ENCODE measurements at places on chromosomes 1 and 21. TPM values are rescaled to one million over a fixed set of nuclear protein-coding genes. Genes with fewer than 3 reads are reported as not detected.

DNA sequence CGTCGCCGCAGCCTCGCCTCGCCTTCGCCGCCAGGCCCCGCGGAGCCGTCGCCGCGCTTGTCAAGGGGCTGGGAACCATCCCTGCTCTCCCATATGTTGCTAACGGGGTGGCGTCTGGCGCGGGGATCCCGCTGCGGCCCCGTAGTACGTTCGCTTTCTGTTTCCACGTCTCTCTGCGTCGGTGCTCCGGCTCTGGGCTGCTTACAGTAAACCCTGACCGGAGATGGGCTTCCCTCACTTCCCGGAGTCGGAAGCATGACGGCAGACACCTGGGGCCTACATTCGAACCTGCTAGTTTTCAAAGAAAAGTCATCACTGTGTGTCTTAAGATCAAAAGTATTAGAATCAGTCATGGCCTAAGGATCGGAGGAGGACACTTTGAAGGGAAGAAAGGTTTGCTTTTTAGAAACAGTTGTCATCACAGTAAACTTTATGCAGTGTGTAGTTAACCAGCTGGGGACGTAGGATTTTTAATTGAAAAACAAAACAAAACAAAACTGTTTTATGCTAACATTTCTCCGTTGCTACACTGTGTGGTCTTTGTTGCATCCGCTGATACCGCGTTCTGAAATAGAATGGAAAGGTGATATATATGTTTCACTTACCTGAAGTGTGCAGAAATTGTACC, 69.0 kb downstream of the SLC35A3 start:
- DNase-seq = no peak

GRCh38 chr1:196723325-196724185, 51.1 kb upstream of the CFHR3 start:
- no peak for DNase-seq

DNA sequence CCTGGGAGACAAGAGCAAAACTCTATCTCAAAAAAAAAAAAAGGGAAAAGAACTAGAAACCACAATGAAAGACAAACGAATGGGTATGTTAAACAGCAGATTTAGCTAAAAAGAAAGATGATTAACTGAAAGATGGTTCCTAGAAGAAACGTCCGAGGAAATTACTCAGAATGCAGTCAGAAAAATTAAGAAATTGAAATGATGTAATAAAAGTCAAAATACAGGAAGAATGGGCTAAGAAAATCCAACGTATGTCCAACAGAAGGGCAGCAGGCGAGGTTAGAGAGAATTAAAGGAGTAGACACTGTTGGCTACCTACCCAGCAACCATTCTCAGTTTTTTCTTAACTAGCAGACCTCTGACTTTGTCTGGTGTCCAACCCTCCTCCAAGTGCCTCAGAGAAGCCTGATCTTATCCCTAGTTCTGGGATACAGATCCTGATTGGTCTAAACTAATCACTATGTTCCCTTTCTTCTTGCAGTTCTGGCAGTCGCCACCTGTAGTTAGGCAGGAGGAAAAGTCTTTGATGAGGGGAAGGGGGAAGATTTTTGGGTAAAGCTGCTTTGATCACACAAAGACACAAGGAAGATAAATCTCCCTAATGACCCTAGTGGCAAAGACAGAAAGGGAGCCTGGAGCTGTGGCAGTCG, 25.7 kb downstream of the GPR161 start:
- DNase-seq = no peak

DNA sequence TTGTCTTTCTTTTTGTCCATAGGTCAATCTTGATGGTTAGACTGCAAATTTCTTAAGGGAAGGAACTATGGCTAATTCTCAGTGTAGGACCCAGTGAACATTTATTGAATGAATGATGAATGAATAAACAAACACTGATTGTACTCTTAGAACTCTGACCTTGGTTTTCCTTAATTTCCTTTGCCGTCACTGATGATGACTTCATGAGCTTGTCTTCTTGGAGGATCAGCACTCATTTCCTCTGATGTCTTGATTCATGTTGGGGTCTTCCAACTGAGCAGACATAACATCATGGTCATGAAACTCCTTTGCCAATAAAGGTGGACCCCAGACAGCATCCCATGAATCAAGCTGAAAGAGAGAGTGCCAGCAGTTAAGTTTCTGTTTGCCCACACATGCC, 96.3 kb downstream of the PLPP3 start:
- DNase-seq = no peak

GRCh38 chr1:2583871-2584351, 2.7 kb upstream of the PRXL2B start:
- DNase-seq = peak; percentile 79

GRCh38 chr1:147169840-147170674, 2.2 kb downstream of the PRKAB2 start:
- no peak for DNase-seq

- DNase-seq = no peak
Measured at GRCh38 chr21:19321688-19322087, 918.1 kb upstream of the TMPRSS15 start.

GRCh38 chr1:98027103-98027705, 106.4 kb upstream of the DPYD start:
- DNase-seq = no peak

GRCh38 chr1:117656202-117656641, 50.4 kb downstream of the TENT5C start:
- peak; percentile 55 for DNase-seq

DNA sequence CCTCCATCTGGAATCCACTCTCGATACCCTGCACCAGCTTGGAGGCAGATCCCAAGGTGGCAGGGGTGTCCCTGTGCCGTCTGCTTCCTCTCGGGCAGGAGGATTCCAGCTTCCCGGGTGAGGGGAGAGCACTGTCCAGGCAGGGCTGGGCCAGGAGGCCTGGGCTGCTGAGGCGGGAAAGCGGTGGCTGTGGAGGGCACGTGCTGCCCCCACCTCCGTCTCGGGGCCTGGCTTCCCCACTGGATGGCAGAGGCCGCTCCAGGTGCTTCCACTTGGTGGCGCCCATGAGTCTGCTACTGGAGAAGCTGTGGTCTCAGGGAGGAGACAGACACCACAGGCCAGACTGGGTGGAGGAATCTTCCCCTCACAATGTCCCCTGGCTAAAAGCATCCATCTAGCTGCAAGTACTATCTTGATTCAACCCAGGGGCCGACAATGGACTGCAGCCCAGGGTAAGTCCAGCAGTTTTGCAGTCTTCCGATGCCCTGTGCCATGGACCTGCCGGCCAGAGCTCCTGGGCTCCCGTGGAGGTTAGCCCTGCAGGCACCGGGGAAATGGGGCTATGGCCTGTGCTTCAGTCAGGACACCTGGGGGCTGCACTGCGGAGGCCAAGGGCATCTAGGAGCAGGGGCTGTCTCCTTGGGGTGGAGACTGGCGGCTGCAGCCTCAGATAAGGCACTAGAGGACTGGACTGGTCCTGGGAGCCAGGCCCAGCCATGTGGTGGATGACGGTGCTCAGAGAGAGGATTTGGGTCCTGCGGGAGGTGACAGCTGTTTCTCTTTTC, 41.3 kb upstream of the EIF4G3 start:
- DNase-seq = peak; percentile 71

DNA sequence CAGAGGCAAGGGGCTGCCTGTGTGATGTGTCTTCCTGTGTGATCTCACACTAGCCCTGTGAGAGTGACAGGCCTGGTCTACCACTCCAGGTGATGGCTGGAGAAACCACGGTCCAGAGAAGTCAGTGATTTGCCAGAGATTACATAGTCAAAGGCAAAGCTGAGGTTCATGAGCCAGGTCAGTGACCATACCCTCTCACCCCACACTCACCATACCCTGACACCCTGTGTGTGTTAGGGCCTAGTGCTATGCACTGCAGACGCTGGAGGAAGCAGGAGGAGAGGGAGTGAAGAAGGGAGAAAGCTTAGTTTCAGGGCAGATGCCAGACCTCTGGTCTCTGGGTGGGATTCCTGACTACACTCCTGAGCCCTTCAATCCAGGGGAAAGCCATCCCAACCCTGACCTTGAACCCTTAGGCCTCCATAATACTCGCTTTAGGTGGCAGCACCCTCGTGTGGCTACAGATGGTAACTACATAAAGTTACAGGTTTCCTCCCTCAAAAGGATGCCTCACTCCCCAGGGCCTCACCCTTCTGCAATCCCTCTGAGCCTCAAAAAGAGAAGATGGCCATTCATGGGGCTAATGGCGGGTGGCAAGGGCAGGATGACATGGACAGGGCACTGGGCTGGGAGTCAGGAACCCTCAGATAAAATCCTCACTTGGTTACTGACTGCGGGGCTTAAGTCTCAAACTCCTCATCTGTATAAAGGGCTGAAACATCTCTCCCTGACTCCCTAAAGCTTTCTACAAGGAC, 20.8 kb upstream of the SDC3 start:
- no peak for DNase-seq

GRCh38 chr1:172698224-172698623, 39.3 kb downstream of the FASLG start:
- DNase-seq = no peak

GRCh38 chr1:54273795-54274163, 73.8 kb downstream of the MRPL37 start:
- no peak for DNase-seq

GRCh38 chr21:18603261-18603660, 199.7 kb upstream of the TMPRSS15 start:
- no peak for DNase-seq

DNA sequence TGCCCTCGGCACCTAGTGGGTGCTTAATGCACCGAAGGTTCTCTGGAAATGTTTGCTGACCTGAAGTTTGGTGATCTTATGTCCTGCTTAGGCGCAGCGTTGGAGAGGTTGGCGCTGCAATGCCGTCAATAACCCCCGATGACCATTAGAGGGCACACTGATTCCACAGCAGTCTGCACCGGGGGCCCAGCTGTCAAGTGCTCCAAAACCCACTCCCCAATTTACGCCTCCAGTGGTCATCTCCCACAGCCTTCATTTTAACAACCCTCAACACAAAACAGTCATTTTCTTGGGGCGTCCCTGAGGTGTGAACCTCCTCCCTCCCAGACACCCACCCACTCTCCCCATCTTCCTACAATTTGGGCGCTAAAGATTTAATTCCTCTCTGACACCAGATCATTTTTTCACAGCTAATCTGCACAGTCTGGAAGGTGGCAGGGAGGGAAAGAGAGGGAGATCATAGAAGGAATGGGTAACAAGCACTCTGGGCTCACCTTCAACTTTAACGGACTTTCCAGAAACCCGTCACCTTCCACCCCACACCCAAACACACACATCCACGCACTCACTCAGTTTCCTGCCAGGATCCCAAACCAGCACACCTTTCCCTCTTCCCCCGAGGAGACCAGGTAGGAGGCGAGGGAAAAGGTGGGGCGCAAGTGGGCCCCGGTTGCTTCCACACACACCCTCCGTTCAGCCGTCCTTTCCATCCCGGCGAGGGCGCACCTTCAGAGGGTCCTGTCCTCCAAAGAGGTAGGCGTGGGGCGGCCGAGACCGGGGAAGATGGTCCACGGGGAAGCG, 570 bp upstream of the NPR1 start:
- peak; percentile 63 for DNase-seq

- no peak for DNase-seq
Measured at GRCh38 chr1:31900790-31901189, 37.4 kb downstream of the PTP4A2 start.

GRCh38 chr1:36942148-36942547, 92.2 kb downstream of the GRIK3 start:
- DNase-seq = no peak

DNA sequence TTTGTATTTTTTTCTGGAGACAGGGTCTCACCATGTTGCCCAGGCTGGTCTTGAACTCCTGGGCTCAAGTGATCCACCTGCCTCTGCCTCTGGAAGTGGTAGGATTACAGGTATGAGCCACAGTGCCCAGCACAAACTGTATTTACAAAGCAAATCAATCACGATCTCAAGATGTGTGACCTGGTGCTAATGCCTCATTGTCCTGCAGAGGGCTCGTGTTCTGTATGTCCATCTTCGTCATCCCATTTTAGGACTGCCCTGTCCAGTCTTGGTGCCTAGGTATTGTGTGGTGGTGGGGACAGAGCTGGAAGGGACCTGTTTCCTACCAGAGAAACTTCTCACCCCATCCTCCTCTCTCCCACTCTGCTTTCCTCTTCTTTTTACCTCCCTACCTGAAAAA, 20.2 kb downstream of the PROK1 start:
- DNase-seq = no peak

- DNase-seq = peak; percentile 58
Measured at GRCh38 chr1:35726450-35727433, 8.1 kb upstream of the C1orf216 start.

GRCh38 chr1:48007047-48007446, 9.9 kb upstream of the TRABD2B start:
- no peak for DNase-seq

GRCh38 chr1:30670240-30671060, 52.9 kb downstream of the MATN1 start:
- DNase-seq = no peak

DNA sequence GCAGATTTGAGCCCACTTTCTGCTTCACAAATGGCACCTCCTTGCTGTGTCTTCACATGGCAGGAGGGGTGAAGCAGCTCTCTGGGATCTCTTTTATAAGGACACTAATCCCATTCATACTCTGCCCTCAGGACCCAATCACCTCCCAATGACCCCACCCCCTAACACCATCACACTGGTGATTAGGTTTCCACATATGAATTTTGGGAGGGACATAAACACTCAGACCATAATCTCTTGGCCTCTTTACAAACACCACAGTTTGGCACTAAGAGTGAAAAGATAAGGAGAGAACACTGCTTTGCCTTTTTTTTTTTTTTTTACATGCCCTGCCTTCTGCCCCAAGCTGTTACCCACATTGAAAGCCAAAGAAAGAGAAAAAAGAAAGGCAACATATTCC, 166.2 kb upstream of the NFIA start:
- DNase-seq = no peak

DNA sequence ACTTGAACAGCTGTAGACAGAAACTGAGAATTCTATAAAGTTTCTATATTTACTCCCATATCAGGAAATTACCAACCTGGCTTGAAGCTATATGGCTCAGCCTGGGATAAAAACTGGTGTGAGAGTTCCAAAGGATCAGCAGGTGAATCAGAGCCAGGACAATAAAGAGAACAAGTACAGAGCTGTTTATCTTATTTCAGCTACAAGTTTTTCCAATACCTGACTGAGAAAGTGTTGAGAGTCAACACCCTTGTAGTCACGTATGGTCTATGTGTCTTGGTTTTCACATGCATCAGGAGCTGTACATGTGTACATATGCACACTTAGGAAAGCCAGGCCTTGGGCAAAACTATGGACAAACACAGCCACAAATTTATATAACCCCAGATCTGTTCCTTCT, 40.7 kb upstream of the CXADR start:
- DNase-seq = no peak

SH2D1B gene
- total RNA-seq = 3.4 TPM

XPR1 gene
- 29.3 TPM for total RNA-seq

NTNG1 gene
- total RNA-seq = 11.0 TPM

ARPC5 gene
- total RNA-seq = 117 TPM

PPIAL4G gene
- total RNA-seq = not detected

PRSS38 gene
- total RNA-seq = not detected

MMP23B gene
- 13.6 TPM for total RNA-seq

KRTAP13-4 gene
- not detected for total RNA-seq

PPIE gene
- 37.2 TPM for total RNA-seq

SLC37A1 gene
- 70.2 TPM for total RNA-seq

ERO1B gene
- 5.0 TPM for total RNA-seq

CD34 gene
- total RNA-seq = 33.1 TPM

TRAF3IP3 gene
- 58.7 TPM for total RNA-seq

SPRR5 gene
- total RNA-seq = not detected

Data from upper lobe of left lung (tissue), 6 donors.